ENCODE measurements at places on chromosomes 1 and 21.

GRCh38 chr1:202589190-202589930 lies 120.9 kb downstream of the SYT2 start:
- DNase-seq: peak; percentile 60

DNA sequence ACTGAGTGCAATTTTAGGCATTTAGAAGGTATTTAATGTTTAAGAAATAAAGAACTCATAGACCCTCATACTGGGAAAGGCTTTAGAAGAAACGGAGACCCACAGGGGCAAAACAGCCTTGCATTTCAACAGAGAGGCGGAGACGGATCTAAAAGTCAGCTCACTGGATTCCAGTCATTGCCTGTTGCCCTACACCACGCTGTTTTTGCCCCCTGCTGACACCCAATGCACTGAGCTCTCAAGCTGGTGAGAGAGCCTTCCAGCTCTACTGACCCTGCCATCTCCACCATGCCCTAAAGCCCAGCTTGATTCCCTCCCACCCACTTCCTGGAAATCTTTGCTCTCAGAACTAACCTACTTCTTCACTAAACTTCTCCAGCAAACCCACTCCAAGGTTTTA lies 7.2 kb upstream of the TRAF3IP3 start:
- no peak for DNase-seq

GRCh38 chr1:240906477-240906876 lies 294.5 kb upstream of the GREM2 start:
- DNase-seq: no peak

DNA sequence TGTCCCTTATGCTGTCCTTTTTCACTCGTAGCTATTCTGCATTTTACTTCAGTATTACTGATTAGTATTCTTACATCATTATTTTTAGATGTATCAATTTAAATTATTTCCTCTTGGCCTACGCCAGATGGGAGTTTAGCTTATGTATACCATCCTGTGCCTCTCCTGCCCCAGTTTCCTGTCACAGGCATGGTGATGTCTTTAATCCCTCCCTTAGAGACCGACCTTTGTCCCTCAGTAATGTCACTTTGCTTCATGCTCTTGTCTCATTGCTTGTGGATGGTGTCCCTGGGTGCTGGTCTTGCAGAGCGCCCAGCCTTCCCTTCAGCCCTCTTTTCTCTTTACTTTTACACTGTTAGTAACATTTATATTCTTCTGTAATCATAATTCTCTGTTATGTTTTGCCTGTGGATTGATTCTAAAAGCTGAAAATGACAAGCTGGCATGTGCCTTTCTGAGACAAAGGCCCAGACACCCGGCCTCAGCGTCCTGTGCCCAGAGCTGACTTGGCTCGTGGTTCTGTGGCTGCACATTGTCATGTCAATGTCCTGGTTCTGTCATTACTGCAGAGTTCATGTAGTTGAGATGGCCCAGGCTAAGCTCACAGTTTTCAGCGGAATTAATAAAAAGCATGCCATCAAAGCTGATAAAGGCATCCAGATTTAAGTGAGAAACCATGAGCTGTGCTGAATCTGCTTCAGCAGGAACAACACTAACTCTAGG lies 100.7 kb downstream of the MTR start:
- DNase-seq: no peak

- DNase-seq: no peak
Measured at GRCh38 chr1:174134003-174134659, 25.2 kb upstream of the RABGAP1L start.

- DNase-seq: no peak
Measured at GRCh38 chr1:153599847-153600246, 13.1 kb downstream of the S100A16 start.

GRCh38 chr1:6245869-6246496 lies 2.0 kb downstream of the HES3 start:
- DNase-seq: peak; percentile 96

DNA sequence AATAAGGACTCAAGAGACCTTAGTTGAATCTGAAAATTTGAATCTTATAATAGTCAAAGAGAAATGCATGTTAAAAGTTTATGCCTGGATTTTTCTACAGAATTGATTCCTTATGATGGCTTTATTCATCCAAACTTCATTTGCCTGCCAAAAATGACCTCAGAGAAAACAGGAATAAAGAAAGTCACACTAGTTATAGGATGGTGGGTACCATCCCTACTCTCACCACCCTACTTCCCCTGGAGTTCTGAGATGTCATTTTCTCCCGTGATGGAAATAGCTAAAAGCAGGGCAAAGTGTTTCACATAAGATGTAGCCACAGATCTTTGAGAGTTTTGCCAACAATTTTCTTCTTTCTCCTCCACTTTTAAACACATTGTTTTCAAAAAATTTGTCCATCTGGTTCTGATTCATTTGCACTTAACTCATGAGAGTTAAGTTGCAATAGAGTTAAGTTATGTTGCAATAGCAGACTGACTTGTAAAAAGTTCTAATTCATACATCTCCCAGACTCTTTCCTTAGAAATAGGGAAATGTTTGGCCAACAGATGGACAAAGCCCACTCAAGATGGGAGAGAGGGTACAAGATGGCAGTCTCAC lies 384.6 kb downstream of the PLPP3 start:
- DNase-seq: no peak

- DNase-seq: peak; percentile 82
Measured at GRCh38 chr1:161440312-161440894, 64.9 kb upstream of the FCGR2A start.

- no peak for DNase-seq
Measured at GRCh38 chr21:31334648-31335121, 9.4 kb downstream of the TIAM1 start.

DNA sequence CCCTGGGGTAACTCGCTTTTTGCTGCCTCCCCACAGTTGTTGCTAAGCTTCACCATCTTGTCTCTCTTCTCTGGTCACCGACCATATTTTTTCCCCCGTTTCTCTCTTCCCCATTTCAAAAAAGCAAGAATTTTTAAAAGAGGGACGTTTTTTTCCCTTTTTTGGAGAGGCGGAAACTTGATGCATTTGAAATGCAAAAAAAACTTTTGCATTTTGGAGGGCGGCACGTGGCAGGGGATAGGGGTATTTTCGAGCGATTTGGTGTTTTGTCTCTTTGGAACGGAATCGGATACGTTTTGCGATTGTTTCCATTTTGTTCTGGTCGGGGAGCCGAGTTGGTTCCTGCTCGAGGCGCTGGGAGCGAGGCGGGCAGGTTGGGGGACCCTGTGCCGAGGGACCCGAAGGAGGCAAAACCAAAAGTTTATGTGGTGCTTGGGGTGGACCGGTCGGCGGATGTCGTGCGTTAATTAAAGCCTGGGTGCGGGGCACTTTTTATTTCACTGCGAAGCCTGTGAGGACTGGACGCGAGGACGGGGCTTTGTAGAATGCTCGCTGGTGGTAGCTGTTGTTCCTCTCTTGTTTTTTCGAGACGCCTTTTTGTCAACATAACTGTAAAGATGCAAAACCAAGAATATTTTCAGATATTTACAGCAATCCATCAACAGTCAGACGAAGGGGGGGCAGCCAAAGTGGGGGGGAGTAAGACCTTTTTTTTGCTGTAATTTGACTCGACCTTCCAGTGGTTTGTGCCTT lies 884 bp downstream of the H3-3A start:
- peak; percentile 58 for DNase-seq

DNA sequence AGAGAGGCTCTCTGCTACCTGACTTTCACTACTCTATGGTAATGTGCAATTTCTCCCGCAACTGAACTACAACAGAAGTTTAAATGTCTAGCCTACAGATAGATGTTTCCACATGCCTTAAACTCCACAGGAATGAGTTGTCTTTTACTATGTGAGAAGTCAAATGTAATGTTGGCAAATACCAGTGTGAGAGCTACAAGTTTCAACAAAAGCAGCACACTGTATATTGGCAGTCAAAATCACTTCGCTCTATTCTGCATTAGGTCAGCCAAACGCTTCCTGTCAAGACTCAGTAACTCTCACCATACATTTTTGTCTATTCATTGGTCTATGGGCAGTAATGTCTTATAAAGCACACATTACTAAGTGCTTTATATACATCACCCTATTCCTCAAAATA lies 41.9 kb downstream of the LUZP1 start:
- DNase-seq: no peak

- no peak for DNase-seq
Measured at GRCh38 chr1:106727171-106727570, 329.3 kb upstream of the PRMT6 start.

DNA sequence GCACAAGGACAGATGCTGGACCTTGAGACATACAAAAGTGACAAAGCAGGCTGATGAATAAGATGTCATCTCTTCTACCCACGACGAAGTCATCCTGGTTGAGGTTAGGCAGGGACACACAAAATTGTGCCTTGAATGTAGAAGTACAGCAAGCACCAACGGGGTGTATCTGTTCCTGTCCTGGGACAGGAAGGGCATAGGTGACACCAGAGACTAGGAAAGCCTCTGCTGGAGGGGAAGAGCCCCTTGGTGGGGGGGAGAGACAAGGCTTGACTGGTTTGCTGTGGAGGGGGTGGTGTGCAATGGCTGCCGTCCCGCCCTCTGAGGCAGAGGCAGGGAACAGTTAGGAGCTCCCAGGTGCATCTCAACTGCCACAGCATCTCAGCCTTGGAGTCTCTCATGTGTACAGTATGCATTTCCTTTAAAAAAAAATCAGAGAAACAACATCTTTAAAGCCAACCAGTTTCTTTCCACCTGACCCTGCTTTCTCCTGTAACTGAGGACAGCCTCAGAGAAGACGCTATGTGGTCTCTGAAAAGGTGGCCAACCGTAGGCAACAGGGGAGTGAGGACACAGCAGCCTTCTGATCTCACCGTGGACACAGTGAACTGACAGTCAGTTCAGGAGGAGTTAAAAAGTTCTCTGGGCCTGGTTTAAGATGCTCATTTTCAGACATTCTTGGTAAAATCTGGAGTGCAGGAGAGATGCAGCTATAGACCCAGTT lies 17.7 kb upstream of the GFI1 start:
- DNase-seq: no peak

- no peak for DNase-seq
Measured at GRCh38 chr1:15965228-15965767, 10.6 kb downstream of the ZBTB17 start.

DNA sequence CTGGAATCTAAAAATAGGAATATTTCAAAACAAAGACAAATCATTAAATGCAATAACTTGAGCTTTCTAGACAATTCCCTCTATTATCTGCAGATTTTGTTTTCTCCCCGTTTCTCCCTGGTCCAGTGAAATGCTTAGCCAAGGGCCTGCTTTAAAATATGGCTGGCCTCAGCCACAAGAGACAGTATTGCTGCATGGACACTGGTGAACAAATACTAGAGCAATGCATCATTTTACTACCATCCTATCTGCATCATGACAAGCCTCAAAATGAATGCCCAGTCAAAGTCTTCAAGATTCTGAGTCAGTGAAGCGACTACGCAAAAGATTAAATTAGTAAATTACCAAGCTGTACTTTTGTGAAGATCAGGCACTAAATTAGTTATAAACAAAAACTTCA lies 80.5 kb downstream of the ENAH start:
- no peak for DNase-seq

DNA sequence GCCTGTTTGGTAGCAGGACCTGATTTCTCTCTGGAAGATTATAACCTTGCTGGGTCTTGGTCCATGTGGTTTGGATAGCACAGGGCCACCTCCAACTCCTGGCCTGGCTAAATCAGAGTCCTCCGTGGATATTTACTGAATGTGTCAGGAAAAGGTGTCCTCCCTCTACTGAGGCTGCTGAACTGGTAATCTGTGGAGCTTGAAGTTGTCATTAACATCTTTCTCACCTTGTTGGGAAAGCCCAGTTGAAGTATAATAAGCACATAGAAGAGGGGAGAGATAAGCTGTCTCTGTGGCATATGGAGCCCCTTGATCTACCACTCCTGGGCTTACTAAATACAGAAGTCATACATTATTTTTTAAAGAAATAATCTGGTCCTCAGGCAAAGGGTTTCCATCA lies 294.3 kb upstream of the B3GALT2 start:
- no peak for DNase-seq

- no peak for DNase-seq
Measured at GRCh38 chr1:173405834-173406233, 71.3 kb upstream of the PRDX6 start.

DNA sequence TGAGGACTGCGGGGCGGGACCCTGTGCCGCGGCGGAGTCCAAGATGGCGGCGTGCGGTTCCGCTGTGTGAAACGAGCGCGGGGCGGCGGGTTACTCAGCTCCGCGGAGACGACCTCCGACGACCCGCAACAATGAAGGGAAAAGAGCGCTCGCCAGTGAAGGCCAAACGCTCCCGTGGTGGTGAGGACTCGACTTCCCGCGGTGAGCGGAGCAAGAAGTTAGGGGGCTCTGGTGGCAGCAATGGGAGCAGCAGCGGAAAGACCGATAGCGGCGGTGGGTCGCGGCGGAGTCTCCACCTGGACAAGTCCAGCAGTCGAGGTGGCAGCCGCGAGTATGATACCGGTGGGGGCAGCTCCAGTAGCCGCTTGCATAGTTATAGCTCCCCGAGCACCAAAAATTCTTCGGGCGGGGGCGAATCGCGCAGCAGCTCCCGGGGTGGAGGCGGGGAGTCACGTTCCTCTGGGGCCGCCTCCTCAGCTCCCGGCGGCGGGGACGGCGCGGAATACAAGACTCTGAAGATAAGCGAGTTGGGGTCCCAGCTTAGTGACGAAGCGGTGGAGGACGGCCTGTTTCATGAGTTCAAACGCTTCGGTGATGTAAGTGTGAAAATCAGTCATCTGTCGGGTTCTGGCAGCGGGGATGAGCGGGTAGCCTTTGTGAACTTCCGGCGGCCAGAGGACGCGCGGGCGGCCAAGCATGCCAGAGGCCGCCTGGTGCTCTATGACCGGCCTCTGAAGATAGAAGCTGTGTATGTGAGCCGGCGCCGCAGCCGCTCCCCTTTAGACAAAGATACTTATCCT lies 430 bp downstream of the RBM15 start:
- DNase-seq: no peak

GRCh38 chr1:211654838-211655787 lies 20.3 kb downstream of the NEK2 start:
- DNase-seq: peak; percentile 89

DNA sequence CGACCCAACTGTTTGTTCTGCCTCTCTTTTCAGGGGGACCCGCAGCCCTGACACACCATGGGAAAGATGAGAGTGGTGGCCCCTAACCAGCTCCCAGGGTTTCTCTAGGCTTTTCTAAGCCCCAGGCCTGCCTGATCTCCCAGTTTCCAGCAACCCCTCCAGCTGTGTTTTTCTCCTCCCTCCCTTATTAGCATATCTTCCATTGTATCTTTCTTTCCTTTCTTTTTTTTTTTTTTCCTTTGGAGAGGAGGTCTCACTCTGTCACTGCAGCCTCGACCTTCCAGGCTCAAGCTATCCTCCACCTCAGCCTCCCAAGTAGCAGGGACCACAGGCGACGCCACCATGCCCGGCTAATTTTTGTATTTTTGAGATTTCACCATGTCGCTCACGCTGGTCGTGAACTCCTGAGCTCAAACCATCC lies 1.8 kb upstream of the CERS2 start:
- DNase-seq: no peak

DNA sequence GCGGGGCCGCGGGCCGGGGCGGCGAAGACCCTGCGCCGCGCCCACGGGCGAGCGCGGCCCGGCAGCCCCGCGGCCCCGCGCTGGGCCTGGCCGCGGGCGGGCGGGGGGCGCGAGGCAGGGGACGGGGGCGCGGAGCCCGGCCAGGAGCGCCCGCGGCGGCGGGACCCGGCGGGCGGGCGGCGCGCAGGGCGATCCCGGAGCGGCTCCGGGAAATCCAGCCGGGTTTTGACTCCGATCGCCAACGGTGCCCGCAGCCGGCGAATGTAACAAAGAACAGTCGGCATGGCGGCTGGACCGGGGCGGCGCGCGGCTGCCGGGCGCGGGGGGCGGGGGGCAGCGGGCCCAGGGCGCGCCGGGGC lies 334 bp downstream of the PRDM15 start:
- DNase-seq: peak; percentile 85

- DNase-seq: no peak
Measured at GRCh38 chr1:165753934-165754333, 14.7 kb downstream of the TMCO1 start.

Measured in ecto neural progenitor cell (in vitro differentiated cells).